ENCODE measurements at places on chromosomes 7 and 10.
A peak's percentile ranks its signal among the peaks of the same experiment; 100 is the strongest.

GRCh38 chr7:105776068-105776790 lies 100.2 kb downstream of the ATXN7L1 start:
- no peak for DNase-seq

GRCh38 chr7:29416938-29417305 lies 146.7 kb upstream of the PRR15 start:
- DNase-seq: no peak

DNA sequence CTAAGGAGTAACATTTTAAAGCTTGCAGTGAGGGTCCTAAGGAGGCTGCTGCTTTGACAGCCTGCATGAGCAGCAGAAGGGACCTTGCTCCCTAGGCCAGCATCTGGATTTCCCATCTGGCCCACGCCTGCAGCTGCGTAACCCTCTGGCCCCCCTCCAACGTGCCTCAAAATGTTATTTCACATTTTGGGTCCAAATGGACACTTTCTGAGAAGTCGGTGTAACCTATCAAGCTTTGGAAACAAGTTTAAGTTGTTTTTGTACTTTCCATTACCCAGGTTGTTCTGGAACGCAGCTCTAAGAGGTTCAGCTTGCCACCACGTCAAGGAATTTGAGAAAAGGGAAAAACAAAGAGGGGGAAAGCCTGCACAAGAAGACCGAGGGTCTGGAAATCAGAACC lies 338.3 kb downstream of the KCNMA1 start:
- DNase-seq: no peak

- DNase-seq: no peak
Observed at GRCh38 chr10:46060706-46061105, 14.6 kb upstream of the MSMB start.

DNA sequence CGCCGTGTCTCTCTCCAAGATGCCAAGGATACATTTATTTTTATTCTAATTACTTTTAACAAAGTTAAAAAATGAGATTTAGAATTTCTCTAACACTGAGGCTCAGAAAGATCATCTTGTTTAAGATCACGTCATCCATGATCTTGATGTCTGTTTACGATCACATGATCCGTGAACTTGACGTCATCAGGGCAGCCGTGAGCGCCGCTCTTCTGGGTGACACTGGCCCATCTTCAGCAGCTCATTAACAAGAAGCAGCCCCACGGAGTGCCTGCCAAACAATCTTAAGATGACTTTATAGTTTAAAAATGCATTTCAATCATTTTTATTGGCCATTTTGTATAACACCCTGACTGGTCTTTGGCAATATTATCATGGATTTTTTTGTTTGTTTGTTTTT lies 291.1 kb upstream of the PRKCQ start:
- DNase-seq: no peak

DNA sequence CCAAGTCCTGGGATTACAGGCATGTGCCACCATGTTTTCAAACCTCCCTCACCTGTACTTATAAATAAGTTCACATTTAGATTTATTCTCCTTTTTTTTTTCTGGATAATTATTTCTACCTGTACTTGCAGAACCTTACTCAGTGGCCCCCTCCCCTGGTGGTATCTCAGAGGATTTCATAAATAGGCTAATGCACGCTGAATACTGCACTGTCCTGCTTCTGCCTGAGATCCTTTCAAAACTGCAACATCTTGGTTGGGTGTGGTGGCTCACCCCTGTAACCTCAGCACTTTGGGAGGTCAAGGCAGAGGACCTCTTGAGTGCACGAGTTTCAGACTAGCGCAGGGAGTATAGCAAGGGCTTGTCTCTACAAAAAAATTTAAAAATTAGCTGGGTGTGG lies 4.6 kb upstream of the BLVRA start:
- DNase-seq: no peak

DNA sequence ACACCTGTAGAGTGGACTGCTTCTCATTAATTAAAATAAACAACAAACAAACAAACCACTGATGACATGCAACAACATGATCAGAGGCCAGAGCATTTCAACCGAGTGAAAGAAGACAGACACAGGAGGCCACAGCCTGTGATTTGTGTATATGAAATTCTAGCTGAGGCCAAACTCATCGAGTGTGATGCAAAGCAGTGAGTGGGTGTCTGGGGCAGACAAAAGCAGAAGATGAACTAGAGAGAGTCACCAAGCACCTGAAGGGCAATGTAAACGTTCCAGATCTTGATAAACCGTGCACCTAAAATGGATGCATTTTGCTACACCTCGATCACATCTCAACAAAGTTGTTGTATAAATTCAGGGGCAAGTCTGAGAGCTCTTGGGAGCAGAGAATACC lies 108.4 kb downstream of the KLF6 start:
- no peak for DNase-seq

DNA sequence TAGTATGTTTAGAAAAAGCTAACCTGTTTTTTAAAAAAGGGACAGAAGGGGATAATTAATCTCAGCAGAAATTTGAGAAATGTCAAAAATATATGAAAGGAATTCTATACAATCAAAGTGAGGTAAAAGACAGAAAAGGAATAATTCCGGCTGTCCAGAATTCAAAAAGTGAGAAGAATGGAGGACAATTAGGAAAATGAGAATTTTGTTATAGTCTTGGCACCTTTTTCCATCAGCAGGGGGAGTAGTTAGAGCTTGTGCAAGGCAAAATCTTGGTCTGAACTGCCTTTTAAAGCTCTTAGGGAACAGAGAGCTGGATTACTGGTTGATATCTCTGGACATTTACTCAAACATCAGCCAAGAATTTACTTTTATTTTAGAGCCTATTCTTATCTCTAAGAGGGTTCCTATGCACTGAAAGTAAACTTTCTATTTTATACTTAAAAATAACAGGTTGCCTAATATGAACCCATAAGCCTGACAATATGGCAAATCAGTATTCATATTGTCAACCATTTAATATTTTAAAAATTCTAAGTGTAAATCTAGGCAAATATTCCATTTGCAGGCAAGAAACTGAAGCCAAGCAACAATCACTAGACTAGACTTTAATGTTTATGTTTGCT lies 185.6 kb downstream of the ANK3 start:
- DNase-seq: peak; percentile 15

DNA sequence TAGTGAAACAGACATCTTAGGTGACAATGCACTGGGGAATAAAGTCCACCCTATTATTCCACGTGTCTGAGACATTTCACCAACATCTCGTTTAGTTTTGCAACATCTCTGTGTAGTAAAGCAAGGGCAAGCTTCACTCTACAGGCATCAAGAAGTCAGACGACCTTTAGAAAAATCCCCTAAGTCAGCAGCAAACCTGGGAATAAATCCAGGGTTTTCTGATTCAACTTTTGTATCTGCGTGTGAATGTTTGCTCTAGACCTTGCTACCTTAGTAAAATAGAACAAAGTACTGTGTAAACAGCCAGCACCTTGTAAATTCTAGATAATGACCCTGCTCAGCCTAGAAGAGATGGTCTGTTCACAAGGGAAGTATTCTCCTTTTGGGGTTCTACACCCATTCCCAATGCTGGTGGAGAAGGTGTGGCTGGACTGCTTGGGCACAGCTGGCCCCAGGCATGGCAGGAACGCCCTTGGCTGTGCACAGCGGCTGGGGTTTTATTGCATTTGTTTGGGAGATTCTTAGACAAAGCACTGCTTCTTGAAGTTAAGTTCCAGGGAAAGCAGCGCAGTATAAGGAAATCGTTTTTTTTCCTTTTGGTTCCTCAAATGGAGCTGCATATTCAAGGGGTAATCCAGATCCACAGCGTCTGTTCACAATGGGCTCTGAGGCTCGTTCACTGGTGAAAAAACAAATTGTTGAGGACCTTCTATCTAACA lies 38.3 kb upstream of the GALNTL5 start:
- DNase-seq: no peak

GRCh38 chr7:108724251-108725100 lies 154.8 kb downstream of the DNAJB9 start:
- DNase-seq: no peak

- DNase-seq: no peak
Observed at GRCh38 chr7:35753761-35754603, 46.9 kb upstream of the SEPTIN7 start.

DNA sequence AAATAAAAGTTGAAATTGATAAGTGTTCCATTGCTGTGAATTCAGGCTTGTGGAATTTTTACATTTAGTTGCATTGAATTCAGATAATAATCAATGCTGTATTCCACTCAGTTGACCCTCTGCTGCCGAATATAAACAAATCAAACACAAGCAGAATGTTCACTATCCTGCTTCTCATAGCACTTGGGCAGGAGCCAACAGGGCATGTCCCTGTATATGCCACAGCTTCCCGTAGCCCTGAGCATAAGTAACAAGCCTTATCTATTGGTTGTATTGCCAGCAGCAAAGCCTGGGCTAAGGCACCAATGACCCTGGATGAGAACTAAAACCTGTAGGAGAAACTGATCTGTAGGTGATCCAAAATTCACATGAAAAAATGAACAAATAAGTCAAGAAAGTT lies 145.9 kb downstream of the ARHGAP12 start:
- no peak for DNase-seq
